ENCODE measurements at places on chromosomes 12 and 14. TPM values are rescaled to one million over a fixed set of nuclear protein-coding genes. Genes with fewer than 3 reads are reported as not detected.

DNA sequence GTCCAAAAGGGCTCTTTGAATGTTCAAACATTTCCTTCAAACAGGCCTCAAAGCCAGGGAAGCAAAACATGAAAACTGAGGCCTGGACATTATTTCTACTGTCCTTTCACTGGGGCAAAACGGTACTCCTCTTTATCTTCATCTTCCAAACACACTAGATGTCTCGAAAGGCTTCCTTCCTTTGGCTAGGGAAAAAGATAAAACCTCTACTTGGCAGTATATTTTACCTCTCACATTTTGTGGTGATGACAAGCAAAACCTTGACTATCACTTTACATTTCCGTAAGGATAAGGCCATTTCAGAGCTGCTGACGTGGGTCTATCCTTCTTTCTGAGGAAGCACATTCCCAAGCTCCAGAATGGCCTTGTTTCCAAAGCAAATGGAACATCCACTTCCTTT lies 9.9 kb downstream of the STAB2 start:
- H3K36me3 ChIP-seq: no peaks in the 10 kb centered on the region
- DNase-seq: no peak
- no peaks in the 10 kb centered on the region for H3K4me1 ChIP-seq
- H3K27ac ChIP-seq: no peak overlapping the region
- H3K4me3 ChIP-seq: no peak overlapping the region

DNA sequence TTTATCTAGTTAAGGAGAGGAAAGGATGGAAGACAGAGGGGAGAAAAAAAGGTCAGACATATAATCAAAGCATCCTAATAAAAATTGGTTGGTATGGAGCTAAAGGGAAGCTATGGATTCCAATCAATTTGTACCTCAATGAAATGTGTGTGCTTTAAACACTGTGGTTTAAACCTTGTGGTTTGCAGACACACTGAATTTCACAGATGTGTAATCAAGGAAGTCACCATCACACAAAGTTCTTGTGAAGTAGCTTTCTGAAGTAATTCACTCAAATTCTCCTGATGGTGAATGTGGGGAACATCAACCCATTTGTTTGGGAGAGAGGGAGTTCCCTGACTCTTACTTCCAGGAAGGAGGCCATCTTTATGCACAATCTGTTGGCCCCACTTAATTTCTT lies 243.3 kb upstream of the KRR1 start:
- no peak overlapping the region for H3K27ac ChIP-seq
- no peaks in the 10 kb centered on the region for H3K36me3 ChIP-seq
- no peaks in the 10 kb centered on the region for H3K27me3 ChIP-seq
- no peak overlapping the region for H3K4me3 ChIP-seq

DNA sequence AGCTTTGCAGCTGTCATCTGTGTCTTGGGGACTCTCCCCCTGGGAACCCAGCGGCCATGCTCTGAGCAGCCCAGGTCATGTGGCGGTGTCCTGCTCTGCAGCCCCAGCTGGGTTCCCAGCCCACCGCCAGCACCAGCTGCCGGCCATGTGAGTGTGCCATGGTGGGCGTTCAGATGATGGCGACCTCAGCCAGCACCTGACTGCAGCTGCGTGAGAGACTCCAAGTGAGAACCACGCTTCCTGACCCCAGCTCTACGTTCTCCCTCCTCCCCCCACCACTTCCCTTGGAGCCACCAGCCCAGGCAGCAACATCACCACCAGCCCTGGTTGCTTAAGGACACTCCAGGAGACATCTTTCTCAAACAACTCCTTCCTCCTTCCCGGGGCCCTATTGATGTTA lies 68.8 kb downstream of the SLC24A4 start:
- no peaks in the 10 kb centered on the region for H3K36me3 ChIP-seq
- DNase-seq: no peak
- no peak overlapping the region for H3K4me3 ChIP-seq
- H3K4me1 ChIP-seq: no peaks in the 10 kb centered on the region

GRCh38 chr14:58131386-58131785 lies 20.6 kb downstream of the ARMH4 start:
- peak; percentile 67 for DNase-seq
- H3K27ac ChIP-seq: no peak overlapping the region
- H3K36me3 ChIP-seq: no peaks in the 10 kb centered on the region
- no peaks in the 10 kb centered on the region for H3K27me3 ChIP-seq

- H3K4me1 ChIP-seq: peaks cover 4% of the 10 kb centered on the region
- no peak for DNase-seq
- H3K27ac ChIP-seq: peak overlapping the region; percentile 89
- H3K27me3 ChIP-seq: no peaks in the 10 kb centered on the region
These were observed 688 bp upstream of the NECAP1 start for GRCh38 chr12:8081251-8081920.

GRCh38 chr14:45083617-45083975 lies 320 bp upstream of the PRPF39 start:
- H3K4me1 ChIP-seq: no peaks in the 10 kb centered on the region
- H3K27ac ChIP-seq: no peak overlapping the region
- H3K4me3 ChIP-seq: peak overlapping the region; percentile 70
- H3K36me3 ChIP-seq: no peaks in the 10 kb centered on the region
- H3K27me3 ChIP-seq: no peaks in the 10 kb centered on the region

GRCh38 chr12:94211021-94211420 lies 62.6 kb downstream of the PLXNC1 start:
- peaks cover 3% of the 10 kb centered on the region for H3K27me3 ChIP-seq
- no peak for DNase-seq
- no peak overlapping the region for H3K4me3 ChIP-seq
- no peaks in the 10 kb centered on the region for H3K4me1 ChIP-seq
- H3K27ac ChIP-seq: no peak overlapping the region

- peak; percentile 34 for DNase-seq
- no peaks in the 10 kb centered on the region for H3K4me1 ChIP-seq
- no peaks in the 10 kb centered on the region for H3K27me3 ChIP-seq
- no peak overlapping the region for H3K27ac ChIP-seq
- H3K4me3 ChIP-seq: no peak overlapping the region
These were observed 57.8 kb downstream of the TTC8 start for GRCh38 chr14:88882236-88882635.

GRCh38 chr12:5803532-5803931 lies 141.5 kb downstream of the ANO2 start:
- H3K27ac ChIP-seq: no peak overlapping the region
- H3K4me1 ChIP-seq: peaks cover 2% of the 10 kb centered on the region
- peaks cover 38% of the 10 kb centered on the region for H3K27me3 ChIP-seq
- DNase-seq: no peak

- peaks cover 11% of the 10 kb centered on the region for H3K36me3 ChIP-seq
- DNase-seq: no peak
- H3K27ac ChIP-seq: no peak overlapping the region
- H3K4me3 ChIP-seq: no peak overlapping the region
These were observed 75.9 kb downstream of the ATP2B1 start for GRCh38 chr12:89632778-89633177.

DNA sequence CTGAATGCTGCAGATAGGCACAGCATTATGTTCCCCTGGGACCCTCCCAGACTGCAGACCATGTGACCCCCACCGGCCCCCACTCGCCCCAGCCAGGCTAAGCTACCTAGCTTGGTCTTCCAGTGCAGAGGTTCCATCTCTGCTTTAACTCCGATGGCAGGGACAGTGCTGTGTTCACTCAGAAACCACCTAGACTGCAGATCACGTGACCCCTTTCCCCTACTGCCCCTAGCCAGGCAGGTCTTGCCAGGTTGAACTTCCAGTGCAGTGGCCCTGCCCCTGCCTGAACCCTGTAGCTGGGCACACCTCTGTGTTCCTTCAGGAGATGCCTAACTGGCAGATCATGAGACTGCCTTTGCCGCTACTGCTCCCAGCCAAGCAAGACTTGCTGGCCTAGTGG lies 1116.2 kb downstream of the FLRT2 start:
- DNase-seq: no peak
- no peak overlapping the region for H3K4me3 ChIP-seq
- no peaks in the 10 kb centered on the region for H3K36me3 ChIP-seq
- no peaks in the 10 kb centered on the region for H3K27me3 ChIP-seq

- no peak overlapping the region for H3K27ac ChIP-seq
- no peaks in the 10 kb centered on the region for H3K27me3 ChIP-seq
- H3K36me3 ChIP-seq: no peaks in the 10 kb centered on the region
- DNase-seq: no peak
- H3K4me1 ChIP-seq: no peaks in the 10 kb centered on the region
These were observed 3.3 kb downstream of the OR6C68 start for GRCh38 chr12:55495490-55495889.

DNA sequence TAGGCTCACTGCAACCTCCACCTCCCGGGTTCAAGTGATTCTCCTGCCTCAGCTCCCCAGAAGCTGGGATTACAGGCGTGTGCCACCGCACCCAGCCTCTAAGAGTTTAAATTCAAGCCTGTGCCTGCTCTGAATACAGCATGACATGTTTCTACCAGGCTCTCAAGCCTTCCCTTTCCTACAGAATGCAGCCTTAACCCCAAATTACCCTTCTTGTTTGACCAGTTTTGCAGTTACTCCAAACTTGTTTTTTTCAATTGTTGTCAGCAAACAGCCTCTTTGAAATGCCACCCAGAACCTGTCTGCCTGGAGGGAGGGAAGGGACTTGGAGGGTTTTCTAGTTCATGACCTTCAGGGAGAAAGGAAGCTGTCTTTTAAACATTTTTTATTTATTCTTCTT lies 15.4 kb downstream of the GLTP start:
- no peak for DNase-seq
- H3K4me3 ChIP-seq: no peak overlapping the region
- peak overlapping the region; percentile 19 for H3K27ac ChIP-seq
- no peaks in the 10 kb centered on the region for H3K27me3 ChIP-seq
- peaks cover 4% of the 10 kb centered on the region for H3K36me3 ChIP-seq
- H3K4me1 ChIP-seq: peaks cover 7% of the 10 kb centered on the region

- H3K4me3 ChIP-seq: no peak overlapping the region
- no peaks in the 10 kb centered on the region for H3K36me3 ChIP-seq
- H3K27ac ChIP-seq: no peak overlapping the region
- H3K27me3 ChIP-seq: no peaks in the 10 kb centered on the region
These were observed 80.7 kb downstream of the CMAS start for GRCh38 chr12:22126758-22127157.

The RFC5 gene
- total RNA-seq: 20.6 TPM

The NCKAP5L gene
- total RNA-seq: 6.1 TPM

The CFAP251 gene
- 9.4 TPM for total RNA-seq

The DAO gene
- not detected for total RNA-seq

The NAA30 gene
- 25.3 TPM for total RNA-seq

All from IMR-90 (cell line).